Activated CD4-positive, alpha-beta T cell treated with anti-CD3 and anti-CD28 coated beads, Interleukin-2, amount 50 U/mL, for 24 hours (primary cell): ENCODE measurements at places on chromosomes 5 and 9.

- DNase-seq = no peak
Observed at GRCh38 chr5:79811904-79812303, 122.3 kb downstream of the CMYA5 start.

DNA sequence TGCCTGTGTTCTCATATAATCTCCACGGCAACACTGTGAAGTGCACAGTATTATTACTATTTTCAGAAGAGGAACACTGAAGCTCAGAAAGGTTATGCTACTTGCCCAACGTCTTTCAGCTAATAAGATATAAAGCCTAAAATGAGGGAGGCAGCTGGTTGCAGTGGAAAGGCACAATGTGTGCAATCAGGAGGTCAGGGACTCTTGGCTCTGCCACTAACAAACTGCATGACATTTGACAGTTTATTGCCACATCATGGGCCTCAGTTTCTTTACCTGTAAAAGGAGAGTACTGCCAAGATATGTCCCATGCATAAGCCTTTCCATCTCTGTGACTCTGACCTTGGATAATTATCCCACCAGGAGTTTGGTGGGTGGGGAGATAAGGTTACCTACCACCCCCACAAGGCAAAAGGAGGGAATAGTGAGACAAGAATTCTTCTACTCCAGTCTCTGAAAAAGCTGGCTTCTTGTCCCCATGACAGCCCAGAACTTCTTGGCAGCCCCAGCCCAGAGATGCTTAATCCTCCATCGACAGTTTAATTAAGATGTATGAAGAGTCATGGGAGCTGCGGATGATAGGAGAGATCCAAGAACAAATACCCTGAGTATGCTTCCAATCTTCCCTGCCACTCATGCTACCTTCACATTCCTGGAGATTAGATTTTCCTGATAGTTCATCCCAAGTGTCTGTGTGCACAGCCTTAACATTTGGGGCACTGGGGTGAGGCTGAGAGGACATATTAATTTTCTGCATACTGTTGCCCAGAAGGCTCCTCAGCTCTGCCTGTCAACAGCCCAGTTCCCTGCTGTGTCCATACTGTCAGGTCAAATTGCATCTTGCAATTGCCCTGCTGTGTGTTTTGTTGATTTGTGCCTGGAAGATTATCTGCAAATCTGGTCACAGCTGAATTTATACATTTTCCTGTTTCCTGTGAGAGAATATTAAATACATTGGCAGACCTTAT lies 271.2 kb downstream of the FAM114A2 start:
- no peak for DNase-seq

DNA sequence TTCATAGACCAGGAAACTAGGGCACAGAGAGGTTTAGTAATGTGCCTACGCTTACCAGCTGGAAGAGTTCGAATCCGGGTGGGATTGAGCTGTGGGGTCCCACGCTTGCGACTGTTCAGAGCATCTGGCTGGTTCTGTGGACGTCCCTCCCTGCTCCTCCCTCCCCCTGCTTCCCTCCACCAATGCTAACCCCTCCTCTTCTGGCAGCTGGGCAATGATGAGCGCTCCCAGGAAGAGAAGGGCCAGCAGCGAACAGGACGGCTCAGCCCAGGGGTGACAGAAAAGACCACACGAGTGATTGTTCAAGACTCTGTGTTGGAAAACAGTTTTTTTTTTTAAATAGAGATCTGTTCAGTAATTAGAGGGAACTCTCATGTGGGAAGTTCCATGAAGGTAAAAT lies 6.9 kb downstream of the FAM163B start:
- no peak for DNase-seq

- no peak for DNase-seq
Observed at GRCh38 chr5:114418176-114419066, 56.6 kb downstream of the KCNN2 start.

DNA sequence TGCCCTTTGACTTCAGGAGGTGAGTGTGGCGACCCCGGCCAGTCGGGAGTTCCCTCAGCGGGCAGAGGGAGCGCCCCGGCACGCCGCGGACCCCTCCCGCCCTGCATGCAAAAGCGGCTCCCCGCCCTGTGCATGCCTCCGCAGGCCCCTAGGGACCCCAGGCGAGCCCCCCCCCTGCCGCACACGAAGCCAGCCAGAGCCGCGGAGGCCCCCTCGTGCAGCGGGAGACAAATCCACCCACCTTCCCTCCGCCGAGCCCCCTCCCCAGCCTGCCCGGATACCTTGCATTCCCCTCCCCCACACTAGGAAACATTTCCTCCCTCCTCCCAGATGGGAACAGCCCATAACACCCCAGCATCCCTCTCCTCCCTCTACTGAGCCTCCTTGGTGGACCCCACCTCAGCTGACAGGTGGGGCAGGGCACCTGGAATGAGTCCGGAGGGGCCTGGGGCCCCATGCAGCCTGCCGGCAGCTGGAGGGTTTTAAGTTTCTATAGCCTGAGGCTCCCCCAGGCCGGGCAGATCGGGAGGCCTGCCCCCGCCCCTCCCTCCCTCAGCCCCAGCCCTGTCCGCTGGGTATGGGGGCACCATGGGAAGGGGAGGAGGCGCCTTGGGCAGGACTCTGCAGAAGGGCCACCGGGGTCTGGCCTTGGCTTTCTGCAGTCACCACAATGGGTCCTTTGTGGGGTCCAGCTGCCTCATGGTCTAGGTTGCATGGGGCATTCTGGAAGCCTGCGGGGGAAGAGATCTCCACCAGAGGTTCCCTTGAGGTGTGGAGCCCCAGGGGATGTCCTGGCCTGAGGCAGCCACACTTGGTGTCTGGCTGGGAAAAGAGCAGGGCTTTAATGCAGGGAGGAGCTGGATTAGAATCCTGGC lies 601 bp downstream of the ERGIC1 start:
- no peak for DNase-seq

DNA sequence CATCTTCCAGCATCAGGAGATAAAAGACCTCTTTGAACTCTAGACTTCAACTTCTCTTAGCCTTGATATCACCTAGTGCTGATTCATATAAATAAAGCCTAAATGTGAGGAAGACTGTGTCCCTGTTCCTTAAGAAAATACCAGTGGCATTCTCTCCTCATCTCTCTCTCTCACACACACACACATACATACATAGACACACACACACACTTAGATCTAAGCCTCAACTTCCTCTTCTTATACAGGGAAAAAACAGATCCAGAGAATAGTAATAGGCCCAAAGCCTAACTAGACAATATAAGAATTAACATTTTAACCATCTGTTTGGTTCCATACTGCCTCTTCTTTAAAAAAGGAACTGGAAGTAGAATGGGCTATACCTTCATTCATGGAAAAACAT lies 195.3 kb upstream of the NR4A3 start:
- DNase-seq = no peak

DNA sequence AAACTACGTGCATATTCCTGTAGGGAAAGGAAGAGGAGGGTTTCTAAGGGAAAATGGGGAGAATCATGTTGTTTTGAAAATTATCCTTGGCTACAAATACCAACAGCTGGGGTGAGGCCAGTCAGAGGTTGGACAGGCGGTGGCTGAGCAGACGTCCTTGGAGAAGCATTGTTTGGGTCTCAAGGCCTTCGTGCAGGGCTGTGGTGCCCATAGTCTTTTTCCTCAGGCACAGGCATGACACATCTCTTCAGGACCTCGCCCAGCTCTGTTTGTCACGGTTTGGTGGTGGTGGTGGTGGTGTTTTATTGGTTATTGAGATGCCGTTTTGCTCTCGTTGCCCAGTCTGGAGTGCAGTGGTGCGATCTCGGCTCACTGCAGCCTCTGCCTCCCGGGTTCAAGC lies 27.8 kb upstream of the EGFL7 start:
- DNase-seq = no peak

DNA sequence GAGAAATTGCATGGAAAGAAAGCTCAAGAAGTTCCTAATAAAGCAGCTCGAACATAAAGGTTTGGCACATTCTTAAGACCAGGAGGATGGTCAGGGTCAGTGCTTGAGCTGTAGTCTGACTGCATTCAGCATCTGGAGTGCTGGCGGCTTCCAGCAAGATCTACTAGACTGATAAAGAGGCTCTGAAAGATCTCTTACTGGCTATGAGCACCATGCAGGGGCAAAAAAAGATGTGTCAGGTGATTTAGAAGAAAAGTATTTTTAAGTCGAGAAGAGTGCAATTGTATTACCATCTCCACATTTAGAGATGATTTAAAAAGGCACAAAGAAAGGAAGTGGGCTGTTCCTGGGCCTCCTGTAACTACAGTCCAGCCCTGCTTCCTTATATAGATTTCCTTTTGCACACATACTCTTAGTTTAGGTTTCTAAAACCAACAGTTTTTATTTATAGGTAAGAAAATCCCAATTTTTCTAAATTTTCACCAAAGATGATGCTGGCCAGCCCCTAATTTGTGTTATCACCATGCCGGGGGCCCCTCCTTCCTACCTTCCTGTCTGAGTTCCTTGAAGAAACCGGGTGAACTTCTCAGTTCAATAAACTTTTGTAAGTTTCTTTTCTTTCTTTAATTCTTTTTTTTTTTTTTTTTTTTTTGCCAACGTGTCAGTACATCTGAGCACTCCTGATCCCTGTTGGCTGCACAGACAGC lies 65.9 kb upstream of the PLPP1 start:
- no peak for DNase-seq

- no peak for DNase-seq
Observed at GRCh38 chr9:20684875-20685696, 1.0 kb downstream of the FOCAD start.

- no peak for DNase-seq
Observed at GRCh38 chr5:108521841-108522506, 140.1 kb upstream of the FBXL17 start.

- no peak for DNase-seq
Observed at GRCh38 chr9:17116400-17116837, 18.4 kb upstream of the CNTLN start.

- no peak for DNase-seq
Observed at GRCh38 chr5:160317434-160317833, 5.1 kb upstream of the CCNJL start.

DNA sequence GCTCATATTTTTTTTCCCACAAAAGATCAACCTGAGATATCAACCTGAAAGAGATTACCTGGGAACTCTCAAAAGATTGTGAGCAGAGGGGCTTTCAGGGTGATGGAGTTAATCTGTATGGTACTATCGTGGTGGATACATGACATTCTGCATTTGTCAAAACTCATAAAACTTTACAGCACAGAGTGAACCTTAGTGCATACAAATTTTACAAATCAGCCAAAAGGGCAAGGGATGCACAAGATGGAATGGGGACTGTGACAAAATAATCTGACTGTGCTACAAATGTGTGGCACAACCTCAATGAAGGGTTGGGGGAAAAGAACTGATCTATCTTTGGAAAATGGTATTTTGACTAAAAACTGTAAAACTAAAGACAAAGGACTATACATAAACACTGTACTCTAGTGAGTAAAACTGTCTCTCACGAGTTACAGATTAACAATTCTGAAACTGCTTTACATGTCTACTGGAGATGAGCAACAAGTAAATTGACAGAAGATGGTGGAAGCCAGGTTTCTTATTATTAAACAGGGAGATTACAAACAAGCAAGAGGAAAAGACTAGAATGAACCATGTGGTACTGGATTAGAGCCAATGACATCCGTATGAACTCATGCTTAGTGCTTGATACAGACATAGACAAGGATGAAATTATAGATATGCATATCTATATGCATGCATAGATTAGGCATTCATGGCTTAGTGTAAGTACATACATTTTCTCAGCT lies 24.8 kb upstream of the RLN1 start:
- no peak for DNase-seq

GRCh38 chr5:114358329-114358728 lies 3.5 kb upstream of the KCNN2 start:
- DNase-seq = no peak

- no peak for DNase-seq
Observed at GRCh38 chr9:1254071-1254470, 203.9 kb downstream of the DMRT2 start.

- no peak for DNase-seq
Observed at GRCh38 chr5:169670769-169671525, 33.9 kb downstream of the DOCK2 start.

DNA sequence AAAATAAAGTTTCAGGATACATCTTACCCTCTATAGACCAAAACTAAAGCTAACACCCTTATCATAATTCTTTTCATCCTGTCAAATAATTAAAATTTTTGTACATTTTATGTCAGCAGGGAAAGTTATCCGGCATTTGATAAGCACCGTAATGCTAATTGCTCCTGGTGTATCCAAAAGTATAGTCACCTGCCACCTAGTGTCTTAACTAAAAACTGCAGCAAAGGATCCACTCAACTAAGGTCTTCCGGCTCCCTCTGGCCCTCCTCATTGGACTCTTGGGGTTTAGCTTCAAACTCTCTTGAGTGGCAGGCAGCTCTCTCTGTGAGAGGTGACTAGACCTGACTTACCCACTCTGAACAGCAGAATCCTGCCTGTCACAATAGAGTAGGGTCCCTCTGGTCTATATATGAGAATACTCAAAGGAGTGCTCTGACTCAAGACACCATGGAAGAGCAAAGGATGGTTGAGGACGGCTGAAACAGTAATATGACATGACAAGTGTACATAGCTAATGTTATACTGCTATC lies 60.4 kb upstream of the CAST start:
- no peak for DNase-seq

GRCh38 chr5:73198833-73199592 lies 26.0 kb downstream of the TMEM174 start:
- no peak for DNase-seq

GRCh38 chr9:93121316-93122241 lies 12.5 kb downstream of the NINJ1 start:
- no peak for DNase-seq

DNA sequence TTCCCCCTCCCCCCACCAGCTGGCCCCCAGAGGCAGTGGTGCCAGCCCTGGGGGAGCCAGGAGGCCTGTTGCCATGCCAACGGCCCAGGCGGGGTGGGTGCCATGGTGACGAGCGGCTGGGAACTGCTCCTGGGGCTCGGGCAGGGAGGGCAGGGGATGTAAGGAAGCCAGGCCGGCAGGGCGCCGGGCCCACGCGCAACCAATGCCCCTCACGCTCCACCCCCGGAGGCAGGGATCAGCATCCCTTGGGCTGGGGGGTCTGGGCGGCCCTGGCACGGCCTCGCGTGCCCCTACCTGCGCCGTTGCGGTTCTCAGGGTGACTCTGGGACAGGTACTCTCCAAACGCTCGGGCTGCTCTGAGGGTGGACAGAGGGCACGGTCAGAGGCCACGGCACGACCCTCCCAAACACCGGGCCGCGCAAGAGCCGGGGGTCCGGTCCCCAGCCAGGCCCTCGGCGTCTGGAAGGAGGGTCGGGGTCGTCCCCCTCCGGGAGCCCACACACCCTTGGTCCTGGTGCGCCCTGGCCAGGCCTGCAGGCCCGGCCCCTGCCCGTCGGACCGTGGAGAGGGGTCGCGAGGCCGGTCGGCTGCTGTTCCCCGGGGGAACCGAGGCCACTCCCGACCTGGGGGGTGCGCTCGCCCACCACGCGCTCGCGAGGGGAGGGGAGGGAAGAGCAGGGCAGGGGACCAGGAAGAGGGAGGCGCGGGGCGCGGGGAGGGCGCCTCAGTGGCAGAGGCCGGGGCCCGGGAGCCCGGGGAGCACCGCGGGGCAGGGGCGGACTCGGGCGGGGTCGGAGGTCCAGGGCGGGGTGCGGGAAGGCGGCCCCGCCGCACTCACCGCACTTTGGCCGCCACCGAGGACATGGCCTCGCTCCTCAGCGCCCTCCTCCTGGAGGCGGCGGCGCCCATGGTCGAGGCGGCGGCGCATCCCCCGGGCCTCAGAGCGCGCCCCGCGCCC lies 661 bp downstream of the NSMF start:
- no peak for DNase-seq

- DNase-seq = no peak
Observed at GRCh38 chr5:147346006-147346561, 111.3 kb downstream of the STK32A start.

- DNase-seq = no peak
Observed at GRCh38 chr5:112290691-112291090, 128.4 kb downstream of the EPB41L4A start.
